ENCODE measurements at places on chromosomes 4 and X.

DNA sequence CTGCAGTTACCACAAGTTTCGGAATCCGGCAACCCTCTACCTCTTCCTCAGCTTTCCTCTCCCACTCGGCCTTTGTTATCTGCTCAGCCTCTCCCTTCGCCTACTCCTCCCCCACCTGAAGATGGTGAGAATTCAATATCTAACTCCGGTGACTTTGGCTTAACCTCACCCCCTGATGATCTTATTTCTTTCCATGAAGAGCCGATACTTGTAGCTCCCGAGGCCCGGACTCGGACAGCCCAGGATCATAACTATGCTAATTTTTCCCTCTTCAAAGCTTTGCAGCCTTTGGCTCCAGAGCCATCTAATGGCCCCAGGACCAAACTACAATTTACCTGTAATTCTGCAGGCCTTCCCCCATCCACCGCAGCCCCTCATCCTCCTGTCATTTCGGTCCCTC, 32.0 kb upstream of the MGST2 start:
- peak; percentile 2 for DNase-seq

GRCh38 chr4:54607067-54607466, 50.7 kb upstream of the KIT start:
- no peak for DNase-seq

DNA sequence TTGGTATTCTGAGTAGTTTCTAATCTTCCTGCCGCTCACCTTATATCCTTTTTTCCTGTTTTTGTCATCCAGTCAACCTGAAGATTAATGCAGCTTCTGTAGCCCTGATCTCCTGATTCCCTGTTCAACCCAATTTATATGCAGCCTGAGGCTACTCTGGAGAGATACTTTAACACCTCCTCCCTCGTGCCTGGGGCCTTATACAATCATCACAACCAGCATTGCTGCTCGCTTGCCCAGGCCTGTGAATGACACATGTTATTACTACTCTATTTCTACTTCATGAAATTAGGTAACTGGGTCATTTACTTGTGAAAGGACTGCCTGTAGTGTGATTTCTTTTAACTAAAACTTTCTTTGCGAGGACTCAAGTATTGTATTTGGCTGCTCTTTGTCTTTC, 33.7 kb upstream of the WDR17 start:
- DNase-seq, result no peak

DNA sequence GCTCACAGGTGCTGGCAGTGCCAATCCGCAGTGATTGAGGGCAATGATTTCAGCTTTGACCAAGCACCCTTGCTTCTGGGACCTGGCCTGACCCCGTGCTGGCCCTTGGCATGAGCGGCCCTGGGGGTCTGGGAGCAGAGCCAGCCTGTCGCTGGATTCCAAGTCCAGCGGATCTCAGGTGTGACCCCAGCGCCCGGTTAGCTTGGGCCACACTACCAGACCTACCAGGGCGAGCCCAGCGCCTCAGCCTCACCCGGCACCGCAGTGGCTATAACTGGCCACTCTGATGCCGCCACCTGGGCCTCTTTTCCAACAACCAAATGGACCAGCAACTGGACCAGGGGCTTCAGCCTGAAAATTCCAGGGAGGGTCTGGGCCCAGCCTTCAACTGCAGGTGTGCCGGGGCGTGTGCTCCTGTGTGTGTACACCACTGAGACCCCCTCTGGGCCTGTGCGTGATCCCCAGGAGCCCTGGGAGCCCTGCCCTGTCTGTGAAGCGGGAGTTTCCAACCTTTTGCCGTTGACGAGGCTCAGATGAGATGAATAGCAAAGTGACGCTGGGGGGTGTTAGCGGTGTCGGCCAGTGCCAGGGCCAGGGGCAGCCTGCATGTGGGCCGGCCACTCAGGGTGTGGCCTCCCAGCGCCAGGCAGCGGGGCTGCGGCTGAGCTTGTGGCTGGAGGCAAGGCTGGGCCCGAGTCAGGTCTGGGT, 658 bp downstream of the SH3TC1 start:
- no peak for DNase-seq

- DNase-seq, result no peak
Measured at GRCh38 chrX:97860226-97860625, 976.5 kb downstream of the RPA4 start.

- no peak for DNase-seq
Measured at GRCh38 chrX:80489166-80489565, 68.9 kb downstream of the TENT5D start.

- DNase-seq, result no peak
Measured at GRCh38 chr4:118388606-118389005, 35.8 kb upstream of the PRSS12 start.

DNA sequence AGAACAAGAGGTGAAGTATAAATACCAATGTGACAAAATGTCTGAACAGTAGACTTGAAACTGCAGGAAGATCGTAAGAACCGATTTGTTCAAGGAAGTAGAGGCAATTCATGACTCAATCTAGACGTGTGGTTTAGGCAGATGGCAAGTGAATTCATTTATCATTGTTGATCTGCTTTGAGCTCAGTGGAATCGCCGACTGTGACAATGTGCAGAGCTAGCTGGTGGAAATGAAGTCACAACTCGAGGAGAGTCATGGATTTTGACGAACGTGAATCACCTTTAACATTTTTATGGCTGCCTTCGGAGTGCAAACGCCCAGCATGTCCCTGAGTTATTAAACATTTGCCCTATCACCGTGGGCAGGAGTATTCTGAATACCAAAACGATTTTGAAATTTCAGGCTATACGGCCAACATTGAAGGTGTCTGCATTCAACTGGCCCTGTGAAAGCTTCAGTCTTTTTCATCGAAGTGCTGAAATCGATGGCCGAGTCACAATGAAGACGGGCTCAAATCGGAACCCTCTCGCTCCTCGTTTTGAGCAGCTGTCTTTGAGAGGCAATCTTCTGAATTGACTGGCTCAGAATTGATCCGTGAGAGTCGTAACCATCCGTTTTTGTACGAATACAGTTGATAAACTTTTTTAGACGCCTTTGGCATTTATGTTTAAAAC, 689 bp upstream of the OGT start:
- DNase-seq, result no peak

DNA sequence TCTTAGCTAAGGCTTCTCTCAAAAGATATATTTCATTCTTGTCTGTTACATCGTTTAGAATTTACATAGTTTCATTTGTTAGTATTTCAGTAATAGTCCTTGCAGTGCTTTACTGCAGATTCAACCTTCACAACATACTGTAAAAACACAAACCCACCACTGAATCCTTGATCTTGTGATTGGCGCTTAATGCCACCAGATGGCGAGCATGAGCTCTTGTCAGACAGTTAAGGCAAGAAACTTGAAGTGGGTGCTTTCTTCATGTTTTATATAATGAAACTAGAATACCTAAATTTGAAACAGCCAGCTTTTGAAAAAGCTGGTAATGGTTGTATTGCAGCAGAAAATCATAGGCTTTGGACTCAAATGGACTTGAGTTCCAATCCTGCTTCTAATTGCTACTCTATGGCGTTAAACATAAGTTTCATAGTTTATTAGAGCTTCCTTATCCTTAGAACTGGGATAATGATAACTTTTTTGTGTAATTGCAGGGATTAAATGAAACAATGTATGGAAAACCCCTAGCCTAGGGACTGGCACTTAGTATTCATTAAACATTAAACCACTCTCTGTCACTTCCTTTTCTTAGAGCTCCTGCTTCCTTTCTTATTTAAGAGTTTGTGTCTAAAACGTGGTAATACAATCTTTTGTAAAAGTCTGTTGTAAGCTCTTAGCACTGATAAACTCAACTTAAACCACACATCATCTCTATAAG, 95.1 kb downstream of the USP9X start:
- DNase-seq, result peak; percentile 36

DNA sequence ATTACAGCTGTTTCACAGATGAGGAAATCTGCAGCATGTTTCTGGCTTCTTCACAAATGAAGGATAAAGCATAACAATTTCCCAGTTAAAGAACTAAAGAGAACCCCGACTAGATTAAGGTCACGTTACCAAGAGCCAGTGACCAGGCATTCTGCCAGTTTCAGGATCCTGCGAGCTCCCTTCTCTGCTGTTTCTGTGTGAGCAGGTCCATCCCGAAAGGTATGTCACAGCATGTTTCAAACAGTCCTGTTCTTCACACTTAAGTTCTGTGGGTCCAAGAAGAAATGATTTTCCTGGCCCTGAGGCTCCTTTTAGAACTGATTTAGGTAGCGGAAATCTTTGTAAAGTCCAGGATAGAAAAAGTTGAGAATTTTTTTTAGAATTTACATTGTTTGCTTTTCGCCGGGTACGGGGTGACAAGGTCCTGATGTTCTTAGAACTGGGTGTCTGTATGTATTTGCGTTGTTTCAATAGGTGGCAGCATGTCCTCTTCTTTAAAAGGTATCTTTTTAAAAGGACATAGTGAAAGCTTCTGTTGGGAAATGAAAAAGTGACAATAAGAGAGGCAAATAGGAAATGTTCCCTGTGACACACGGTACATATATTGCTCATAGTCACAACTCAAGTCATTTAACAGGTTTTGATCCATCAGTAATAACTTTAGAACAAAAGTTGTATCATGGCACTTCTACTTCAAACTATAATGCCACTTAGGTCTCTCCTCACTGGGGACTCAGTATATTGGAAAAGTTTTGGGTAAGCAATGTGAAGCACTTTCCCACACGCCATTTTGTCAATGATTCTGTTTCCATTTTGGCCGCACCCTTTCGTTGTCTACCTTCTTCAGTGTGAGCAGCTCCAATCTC, 18.4 kb downstream of the IL21 start:
- DNase-seq, result no peak

GRCh38 chrX:38045538-38046096, 39.3 kb downstream of the SYTL5 start:
- DNase-seq, result no peak

- no peak for DNase-seq
Measured at GRCh38 chrX:43677993-43678392, 21.9 kb downstream of the MAOA start.

- DNase-seq, result no peak
Measured at GRCh38 chr4:66351761-66352160, 681.5 kb upstream of the EPHA5 start.

DNA sequence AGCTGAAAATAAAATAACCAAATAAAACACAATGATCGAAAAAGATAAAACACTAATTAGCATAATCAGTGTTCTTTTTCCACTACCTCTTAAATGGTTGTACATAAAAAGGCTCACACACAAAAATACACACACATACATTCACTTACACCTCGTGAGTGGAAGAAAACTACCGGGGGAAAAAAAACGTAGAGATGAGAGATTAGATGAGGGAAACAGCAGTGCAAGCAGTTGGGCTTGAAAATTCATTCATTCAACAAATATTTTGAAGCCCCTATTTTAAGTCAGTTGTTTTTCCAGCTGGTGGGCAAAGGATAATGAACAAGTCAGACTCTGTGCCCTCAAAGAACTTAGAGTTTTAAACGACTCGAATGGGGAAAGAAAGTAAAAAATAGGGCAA, 1.0 kb downstream of the TBCK start:
- no peak for DNase-seq

DNA sequence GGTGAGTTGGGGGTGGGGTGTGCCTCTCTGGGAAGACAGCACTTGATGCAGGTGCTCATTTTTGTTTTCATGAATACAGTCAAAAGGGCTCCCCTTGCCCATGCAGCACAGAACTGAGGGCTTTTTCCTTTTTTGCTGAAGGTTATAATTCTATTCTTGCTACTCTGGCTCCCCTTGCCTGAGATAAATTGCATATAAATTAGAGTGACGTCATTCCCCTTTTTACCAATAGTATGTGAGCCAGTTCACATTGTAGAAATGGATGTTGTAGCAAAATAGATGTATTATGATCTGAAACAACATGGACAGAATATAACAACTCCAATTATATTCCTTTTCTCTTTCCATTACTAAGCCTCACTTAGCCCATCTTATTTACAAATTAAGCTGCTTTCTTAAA, 28.4 kb downstream of the CXorf58 start:
- DNase-seq, result peak; percentile 52

DNA sequence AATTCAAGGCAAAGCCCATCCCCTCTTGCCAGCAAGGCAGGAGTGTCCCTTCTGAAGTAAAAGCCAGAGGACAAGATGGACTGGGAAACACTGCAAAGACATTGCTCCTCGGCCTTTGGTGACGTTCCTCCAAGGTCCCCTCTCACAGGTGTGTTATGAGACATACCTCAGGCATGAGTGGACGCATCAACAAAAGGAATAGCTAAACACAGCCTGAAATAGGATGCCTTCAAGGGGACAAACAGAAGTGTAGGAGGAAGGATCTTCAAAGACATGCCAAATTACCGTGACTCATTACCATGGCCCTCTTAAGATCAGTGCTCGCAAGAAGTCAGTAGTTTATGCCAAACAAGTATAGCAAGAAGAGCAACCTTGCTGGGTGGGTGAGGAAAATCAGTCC, 6.0 kb upstream of the IDS start:
- no peak for DNase-seq

DNA sequence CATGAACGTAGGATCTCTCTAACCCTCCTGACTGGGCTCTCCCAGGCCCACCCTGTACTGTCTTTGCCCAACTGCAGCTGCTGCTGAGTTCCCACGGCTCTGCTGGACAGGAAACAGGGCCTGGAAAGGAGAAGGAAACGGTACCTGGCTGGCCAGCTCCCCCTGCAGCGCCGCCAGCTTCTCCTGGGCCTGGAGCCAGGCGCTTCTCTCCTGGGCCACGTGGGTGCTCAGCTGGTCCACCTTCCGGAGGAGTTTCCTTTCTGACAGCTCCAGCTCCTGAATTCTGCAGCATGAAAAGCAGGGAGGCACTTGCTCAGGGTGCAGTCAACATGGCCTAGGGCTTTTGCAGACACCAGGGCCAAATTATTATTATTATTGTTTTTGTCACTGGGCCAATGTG, 6.5 kb downstream of the C4orf50 start:
- no peak for DNase-seq

- DNase-seq, result no peak
Measured at GRCh38 chr4:21628916-21629610, 319.5 kb downstream of the KCNIP4 start.

- DNase-seq, result no peak
Measured at GRCh38 chrX:72526534-72527508, 45.8 kb downstream of the HDAC8 start.

- no peak for DNase-seq
Measured at GRCh38 chrX:1466971-1467561, 14.4 kb upstream of the ASMTL start.

DNA sequence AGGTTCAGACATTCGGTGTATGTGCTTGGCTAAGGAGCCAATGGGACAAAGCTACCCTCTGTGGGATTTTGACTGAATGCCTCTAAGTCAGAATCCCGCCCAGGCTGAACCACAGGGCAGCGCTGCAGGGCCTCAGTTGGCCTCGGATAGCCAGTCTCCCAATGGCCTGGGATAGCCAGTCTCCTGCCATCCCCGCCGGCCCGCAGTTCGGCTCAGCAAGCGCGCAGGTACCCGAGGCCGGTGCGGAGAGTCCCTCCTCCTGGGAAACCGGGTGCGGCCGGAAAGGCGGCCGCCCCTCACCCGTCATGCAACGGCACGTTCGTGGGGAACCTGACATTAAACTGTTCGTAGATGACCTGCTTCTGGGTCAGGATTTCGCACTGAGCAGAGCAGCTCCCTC, 16.1 kb downstream of the PPEF2 start:
- no peak for DNase-seq

DNA sequence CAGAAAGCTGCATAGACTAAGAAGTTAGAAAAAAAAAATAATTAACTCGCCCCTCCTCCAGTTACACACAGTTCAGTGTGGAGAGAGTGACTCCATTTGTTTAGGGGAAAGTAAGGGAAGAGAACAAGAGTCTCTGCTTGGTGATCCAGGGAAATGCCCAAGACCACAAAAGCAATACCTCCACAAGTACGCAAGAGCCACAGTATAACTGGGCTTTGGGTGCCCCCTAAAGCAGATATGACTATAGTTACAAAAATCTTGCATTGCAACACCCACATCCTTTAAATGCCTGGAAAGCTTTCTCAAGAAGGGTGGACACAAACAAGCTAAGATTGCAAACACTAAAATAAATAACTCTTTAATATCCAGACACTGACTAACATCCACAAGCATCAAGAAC, 164.2 kb upstream of the NRK start:
- DNase-seq, result no peak
